ENCODE measurements at places on chromosomes 16 and 17.

GRCh38 chr16:50254072-50254471 lies 12.3 kb upstream of the ADCY7 start:
- DNase-seq, result no peak

DNA sequence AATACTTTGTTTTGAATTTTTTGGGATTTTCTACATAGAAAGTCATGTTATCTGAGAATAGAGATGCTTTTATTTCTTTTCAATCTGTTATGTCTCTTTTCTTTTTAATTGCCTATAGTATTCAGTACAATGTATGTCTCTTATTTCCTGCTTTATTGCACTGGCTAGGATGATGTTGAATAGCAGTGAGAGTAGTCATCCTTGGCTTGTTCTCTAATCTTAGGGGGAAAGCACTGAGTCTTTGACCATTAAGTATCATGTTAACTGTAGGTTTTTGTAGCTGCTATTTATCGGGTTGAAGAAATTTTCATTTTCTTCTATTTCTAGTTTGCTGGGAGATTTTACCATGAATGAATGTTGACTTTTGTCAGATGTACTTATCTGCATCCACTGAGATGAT lies 10.0 kb upstream of the ABCA3 start:
- no peak for DNase-seq

DNA sequence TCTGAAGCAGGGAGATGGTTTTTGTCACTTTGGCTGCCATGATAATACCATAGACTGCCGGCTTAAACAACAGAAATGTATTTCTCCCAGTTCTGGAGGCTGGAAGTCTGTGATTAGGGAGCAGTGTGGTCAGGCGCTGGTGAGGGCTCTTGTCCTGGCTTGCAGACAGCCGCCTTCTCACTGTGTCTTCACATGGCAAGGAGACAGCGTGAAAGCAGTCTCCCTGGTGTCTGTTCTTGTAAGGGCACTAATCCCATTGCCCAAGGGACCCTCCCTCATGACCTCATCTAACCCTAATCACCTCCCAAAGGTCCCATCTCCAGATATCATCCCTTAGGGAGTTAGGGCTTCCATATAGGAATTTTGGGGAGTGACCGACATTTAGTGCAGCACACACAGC lies 167.0 kb downstream of the ENGASE start:
- DNase-seq, result no peak

GRCh38 chr17:46983782-46984181 lies 4.7 kb upstream of the RPRML start:
- DNase-seq, result no peak

DNA sequence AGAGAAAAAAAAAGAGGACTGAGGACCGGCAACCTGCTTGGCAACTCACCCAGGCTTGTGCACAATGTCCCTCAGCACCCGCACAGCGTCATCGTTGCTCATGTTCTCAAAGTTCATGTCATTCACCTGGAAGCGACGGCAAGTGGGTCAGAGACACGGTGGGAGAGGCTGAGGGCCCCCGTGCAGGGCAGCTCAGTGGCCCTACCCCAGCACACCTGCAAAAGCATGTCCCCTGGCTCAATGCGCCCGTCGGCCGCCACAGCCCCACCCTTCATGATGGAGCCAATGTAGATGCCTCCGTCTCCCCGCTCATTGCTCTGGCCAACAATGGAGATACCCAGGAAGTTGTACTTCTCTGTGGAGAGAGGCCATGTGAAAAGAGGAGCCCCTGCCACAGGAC lies 5.4 kb downstream of the DVL2 start:
- no peak for DNase-seq

- DNase-seq, result no peak
Observed at GRCh38 chr17:13417381-13417950, 184.3 kb downstream of the HS3ST3A1 start.

DNA sequence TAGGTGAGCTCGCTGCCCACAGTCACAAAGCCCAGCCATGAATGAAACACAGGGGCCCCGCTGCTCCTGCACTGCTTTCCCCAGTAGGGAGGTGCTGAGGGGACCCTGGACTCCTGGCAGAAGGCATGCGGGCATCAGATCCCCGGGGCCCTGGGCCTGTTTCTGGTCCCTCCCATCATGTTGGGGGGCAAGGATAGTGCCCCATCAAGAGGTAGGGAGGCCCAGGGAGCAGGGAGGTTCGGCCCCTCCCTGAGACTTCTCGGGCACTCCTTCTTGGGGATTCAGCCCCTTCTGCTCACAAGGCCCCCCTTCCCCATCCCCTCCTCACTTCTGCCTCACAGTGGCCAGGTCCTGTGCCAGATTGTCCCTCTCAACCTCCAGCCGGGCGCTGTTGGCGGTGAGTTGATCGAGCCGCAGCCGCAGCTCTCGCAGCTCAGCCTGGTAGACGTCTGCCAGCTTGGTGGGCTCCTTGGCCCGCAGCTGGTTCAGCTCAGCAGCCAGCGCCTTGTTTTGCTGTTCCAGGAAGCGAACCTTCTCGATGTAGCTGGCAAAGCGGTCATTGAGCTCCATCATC lies 515 bp downstream of the GFAP start:
- DNase-seq, result no peak

DNA sequence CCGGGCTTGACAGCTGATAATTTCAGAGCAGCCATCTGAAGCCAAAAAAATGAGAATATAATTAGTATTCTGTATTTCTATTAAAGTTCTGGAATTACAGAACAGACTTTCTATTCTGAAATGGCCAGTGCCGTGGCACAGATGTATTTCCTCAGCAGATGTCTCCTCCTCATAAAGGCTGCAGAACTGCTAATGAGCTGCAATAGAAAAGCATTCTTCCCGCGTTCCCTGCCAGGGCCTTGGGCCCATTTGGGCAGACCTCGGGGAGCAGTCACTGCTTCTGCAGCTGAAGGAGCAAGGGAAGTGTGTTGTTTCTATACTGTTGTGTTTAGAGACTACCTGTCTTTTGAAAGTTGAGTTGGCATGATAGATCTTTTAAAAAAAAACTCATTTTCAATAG lies 152.6 kb upstream of the CACNG5 start:
- DNase-seq, result no peak

- DNase-seq, result no peak
Observed at GRCh38 chr16:13856398-13856797, 63.6 kb upstream of the ERCC4 start.

GRCh38 chr17:34472363-34472762 lies 107.0 kb upstream of the TMEM132E start:
- no peak for DNase-seq

GRCh38 chr17:901964-902363 lies 77.6 kb downstream of the NXN start:
- DNase-seq, result no peak

DNA sequence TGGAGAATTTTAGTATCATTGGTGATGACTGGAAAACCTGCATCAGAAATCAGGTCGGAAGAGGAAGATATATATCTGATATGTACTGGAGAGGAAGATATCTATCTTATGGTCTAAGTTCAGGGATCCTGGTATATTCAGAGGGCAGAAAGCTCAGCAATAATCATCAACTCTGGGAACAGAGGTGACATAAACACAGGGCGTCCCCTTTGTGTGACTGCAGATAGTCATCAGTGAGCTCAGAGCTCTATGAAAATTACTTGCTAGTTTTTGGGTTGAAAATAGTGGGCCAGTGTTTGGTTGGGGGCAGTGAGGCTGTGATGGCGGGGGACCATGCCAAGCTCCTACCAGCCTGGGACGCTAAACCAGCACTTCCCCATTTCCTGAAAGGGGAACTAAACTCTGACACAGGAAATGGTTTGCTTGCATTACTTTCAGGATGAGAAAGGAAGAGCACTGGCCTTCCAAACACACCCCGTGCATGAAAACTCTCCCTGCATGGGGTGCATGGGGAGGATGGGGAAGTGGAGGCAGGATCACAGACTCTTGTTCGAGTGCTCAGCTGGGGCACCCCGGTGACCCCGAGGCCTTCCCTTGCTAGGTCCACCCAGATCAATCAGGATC lies 15.8 kb downstream of the NOD2 start:
- no peak for DNase-seq

Data from HFF-Myc (cell line).